Activated naive CD4-positive, alpha-beta T cell treated with anti-CD3 and anti-CD28 coated beads, Interleukin-2, amount 10 ng/mL, durations not matched to agents 7 days and 5 days (primary cell): ENCODE measurements at places on chromosomes 4 and X.

GRCh38 chrX:39693298-39693697 lies 404.5 kb downstream of the BCOR start:
- no peaks in the 10 kb centered on the region for H3K4me1 ChIP-seq
- no peaks in the 10 kb centered on the region for H3K36me3 ChIP-seq
- DNase-seq: no peak
- H3K4me3 ChIP-seq: no peak overlapping the region
- no peak overlapping the region for H3K27ac ChIP-seq

DNA sequence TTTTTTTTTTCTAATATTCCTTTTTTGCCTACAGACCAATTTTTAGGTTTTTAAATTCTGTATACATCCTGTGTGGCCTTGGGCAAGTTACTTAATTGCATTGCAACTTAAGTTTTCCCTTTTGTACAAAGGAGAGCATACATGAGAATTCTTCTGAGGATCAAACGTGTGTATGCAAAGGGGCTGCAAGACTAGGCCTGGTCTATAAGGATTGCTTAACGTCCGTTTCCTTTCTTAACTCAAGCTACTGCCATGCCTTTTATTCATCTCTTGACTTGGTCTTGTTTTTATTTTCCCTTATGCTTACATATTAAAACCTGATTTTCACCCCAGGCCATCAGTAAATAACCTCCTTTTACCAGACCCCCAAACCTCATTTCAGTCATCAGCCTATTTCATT lies 13.6 kb downstream of the RBPJ start:
- H3K27ac ChIP-seq: no peak overlapping the region
- H3K27me3 ChIP-seq: no peaks in the 10 kb centered on the region
- no peaks in the 10 kb centered on the region for H3K36me3 ChIP-seq
- no peak for DNase-seq

GRCh38 chrX:14440106-14440505 lies 89.2 kb upstream of the GLRA2 start:
- no peak for DNase-seq
- no peaks in the 10 kb centered on the region for H3K36me3 ChIP-seq
- no peaks in the 10 kb centered on the region for H3K27me3 ChIP-seq
- no peak overlapping the region for H3K4me3 ChIP-seq
- H3K27ac ChIP-seq: no peak overlapping the region

DNA sequence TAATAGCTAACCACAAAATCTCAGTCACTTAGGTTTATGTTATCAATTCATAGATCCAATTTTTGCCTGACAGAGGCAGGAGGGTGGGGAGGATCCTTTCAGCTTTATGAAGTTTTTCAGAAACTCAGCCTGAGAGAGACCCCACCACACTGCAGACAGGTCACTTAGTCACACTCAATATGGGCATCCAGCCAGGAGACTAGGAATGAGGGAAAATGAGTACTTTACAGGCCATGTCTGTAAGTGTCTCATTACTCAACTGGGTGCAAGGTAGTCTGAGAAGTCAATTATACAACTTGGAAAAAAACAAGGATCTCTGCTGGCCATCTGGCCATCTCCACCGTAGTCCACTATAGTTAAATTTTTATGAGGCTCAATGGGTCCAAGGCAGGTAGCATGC lies 365.9 kb downstream of the INPP4B start:
- no peak for DNase-seq
- H3K27ac ChIP-seq: no peak overlapping the region
- H3K4me1 ChIP-seq: peaks cover 6% of the 10 kb centered on the region
- no peaks in the 10 kb centered on the region for H3K27me3 ChIP-seq
- peaks cover 2% of the 10 kb centered on the region for H3K36me3 ChIP-seq

DNA sequence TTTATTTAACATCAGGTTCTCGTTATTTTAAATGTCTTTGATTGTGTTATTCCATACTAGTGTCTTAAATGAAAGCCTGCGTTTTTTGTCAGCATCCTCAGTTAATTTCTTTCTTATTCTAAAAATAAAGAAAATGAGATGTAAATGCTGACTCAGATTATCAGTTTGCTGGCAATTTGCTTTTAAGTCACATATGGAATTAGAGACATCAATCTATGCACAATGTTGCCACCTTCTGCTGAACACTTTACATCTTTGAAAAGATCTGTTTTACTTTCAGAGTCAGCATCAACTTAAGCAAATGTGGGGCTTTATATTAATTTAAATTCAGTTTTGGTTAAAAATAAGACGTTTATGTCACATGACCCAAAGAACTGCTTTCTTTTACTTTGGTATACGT lies 99.2 kb downstream of the ADGRL3 start:
- DNase-seq: no peak
- H3K27me3 ChIP-seq: no peaks in the 10 kb centered on the region
- no peak overlapping the region for H3K4me3 ChIP-seq
- no peaks in the 10 kb centered on the region for H3K4me1 ChIP-seq
- H3K27ac ChIP-seq: no peak overlapping the region

DNA sequence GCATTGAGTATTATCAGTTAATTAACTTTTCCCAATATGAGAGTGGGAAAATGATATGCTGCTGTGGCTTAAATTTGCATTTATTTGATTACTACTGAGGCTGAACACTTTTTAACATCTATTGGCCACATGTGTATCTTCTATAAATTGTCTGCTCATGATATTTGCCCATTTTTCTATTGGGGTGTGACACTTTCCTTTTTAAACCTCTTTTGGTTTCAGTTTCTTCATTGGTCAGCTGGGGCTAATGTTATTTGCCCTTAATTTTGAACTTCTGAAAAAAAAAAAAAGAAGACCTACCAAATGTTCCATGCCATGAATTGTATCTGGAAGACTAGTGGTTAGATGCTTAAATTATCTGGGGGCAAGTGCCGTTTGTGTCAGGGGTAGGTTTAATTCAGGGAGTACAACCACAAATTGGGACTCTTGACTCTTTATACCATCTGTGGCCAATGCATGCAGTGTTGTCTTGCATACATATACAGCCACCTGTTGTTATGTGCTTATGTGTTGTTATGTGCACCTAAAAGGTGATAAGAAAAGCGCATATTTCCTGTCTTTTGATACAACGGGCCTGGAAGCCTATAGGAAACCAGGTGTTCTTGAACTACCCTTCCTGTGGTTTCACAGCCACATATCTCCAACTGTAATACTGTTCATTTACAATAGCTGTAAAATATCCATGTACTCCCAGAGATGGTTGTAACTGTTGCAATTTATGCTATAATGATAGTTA lies 49.0 kb downstream of the SH2D1A start:
- H3K27me3 ChIP-seq: no peaks in the 10 kb centered on the region
- peak overlapping the region; percentile 90 for H3K27ac ChIP-seq
- peaks cover 9% of the 10 kb centered on the region for H3K36me3 ChIP-seq
- peaks cover 35% of the 10 kb centered on the region for H3K4me1 ChIP-seq

GRCh38 chrX:12360986-12361598 lies 222.8 kb downstream of the FRMPD4 start:
- DNase-seq: no peak
- no peak overlapping the region for H3K4me3 ChIP-seq
- H3K27me3 ChIP-seq: no peaks in the 10 kb centered on the region
- no peak overlapping the region for H3K27ac ChIP-seq

DNA sequence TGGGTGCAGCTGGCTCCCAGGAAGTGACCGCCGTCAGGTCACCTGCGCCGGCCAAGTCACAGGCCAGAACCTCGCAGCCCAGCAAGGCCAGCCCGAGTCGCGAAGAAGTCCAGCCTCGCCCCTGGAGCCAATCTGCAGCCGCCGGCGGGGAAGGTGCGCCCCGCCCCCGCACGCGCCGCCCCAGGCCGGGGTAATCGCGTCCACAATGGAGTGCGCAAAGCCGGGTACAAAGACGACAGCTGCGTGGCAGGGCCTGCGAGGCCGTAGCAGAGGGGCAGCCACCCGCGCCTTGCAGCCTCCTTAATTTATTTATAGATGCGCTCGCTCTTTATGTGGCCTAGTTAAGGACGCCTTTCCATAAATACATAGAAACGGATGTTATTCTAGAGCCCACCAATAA lies 139.4 kb upstream of the CPEB2 start:
- H3K27me3 ChIP-seq: peaks cover 8% of the 10 kb centered on the region
- H3K27ac ChIP-seq: no peak overlapping the region
- no peaks in the 10 kb centered on the region for H3K4me1 ChIP-seq
- H3K36me3 ChIP-seq: no peaks in the 10 kb centered on the region

DNA sequence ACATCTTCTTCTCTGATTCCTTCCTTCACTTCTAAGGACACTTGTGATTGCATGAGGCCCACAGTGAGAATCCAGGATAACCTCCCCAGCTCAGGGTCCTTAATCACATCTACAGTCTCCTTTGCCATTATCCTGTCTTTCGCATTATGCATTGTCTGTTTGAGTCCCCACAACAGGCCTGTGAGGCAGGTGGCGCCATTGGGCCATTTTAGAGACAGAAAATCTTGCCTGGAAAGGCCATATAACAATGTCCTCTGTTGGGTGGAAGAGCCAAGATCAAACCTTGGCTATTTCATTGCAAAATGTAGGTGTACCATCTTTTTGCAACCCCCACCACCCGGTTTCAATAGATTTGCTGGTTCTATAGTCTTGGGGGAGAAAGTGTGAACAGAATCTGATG lies 11.8 kb upstream of the DCUN1D4 start:
- no peaks in the 10 kb centered on the region for H3K4me1 ChIP-seq
- H3K4me3 ChIP-seq: no peak overlapping the region
- peaks cover 20% of the 10 kb centered on the region for H3K27me3 ChIP-seq
- no peaks in the 10 kb centered on the region for H3K36me3 ChIP-seq
- H3K27ac ChIP-seq: no peak overlapping the region

GRCh38 chr4:185723631-185724260 lies 88.2 kb downstream of the SORBS2 start:
- H3K4me3 ChIP-seq: no peak overlapping the region
- no peak for DNase-seq
- H3K27ac ChIP-seq: no peak overlapping the region
- H3K36me3 ChIP-seq: no peaks in the 10 kb centered on the region

GRCh38 chr4:173448103-173448502 lies 49.2 kb upstream of the SCRG1 start:
- no peak overlapping the region for H3K27ac ChIP-seq
- H3K27me3 ChIP-seq: no peaks in the 10 kb centered on the region
- H3K4me3 ChIP-seq: no peak overlapping the region
- no peaks in the 10 kb centered on the region for H3K36me3 ChIP-seq
- no peaks in the 10 kb centered on the region for H3K4me1 ChIP-seq

- no peak overlapping the region for H3K4me3 ChIP-seq
- H3K4me1 ChIP-seq: no peaks in the 10 kb centered on the region
- no peak overlapping the region for H3K27ac ChIP-seq
These were observed 122.4 kb upstream of the NPY2R start for GRCh38 chr4:155085843-155086530.

DNA sequence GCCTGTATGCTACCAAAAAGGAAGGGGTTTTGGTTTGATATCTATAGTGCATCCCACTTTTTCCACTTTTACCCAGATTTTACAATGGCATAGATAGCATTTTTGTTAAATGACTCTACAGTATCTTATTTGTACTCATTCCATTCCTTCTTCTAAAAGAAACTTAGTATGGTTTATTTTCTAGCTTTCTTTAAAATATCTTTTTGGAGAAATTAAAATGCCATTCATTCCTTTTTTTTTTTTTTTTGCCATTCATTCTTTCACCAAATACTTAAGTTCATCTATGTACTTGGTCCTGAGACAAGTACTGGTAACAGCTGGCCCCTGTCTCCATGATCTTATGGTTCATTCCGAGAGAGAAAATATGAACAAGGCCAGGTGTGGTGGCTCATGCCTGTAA lies 49.1 kb downstream of the MID1 start:
- H3K27me3 ChIP-seq: no peaks in the 10 kb centered on the region
- H3K27ac ChIP-seq: no peak overlapping the region
- H3K36me3 ChIP-seq: no peaks in the 10 kb centered on the region
- H3K4me1 ChIP-seq: no peaks in the 10 kb centered on the region
- no peak overlapping the region for H3K4me3 ChIP-seq

DNA sequence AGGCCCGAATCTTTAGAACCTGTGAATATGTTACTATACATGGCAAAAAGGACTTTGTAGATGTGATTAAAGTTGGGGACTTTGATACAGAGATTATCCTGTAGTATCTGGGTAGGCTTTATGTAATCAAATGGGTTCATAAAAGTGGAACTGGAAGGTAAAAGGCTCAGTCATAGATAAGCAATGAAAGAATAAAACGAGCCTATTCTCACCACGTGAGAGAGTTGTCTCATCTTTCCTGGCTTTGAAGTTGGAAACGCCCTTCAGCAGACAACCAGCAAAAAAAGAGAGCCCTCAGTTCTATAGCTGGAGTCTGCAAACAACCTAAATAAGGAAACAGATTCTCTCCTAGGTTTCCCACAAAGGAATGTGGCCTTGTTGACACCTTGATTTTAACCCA lies 805.8 kb upstream of the DIAPH2 start:
- H3K27me3 ChIP-seq: no peaks in the 10 kb centered on the region
- H3K4me1 ChIP-seq: no peaks in the 10 kb centered on the region
- no peaks in the 10 kb centered on the region for H3K36me3 ChIP-seq
- H3K4me3 ChIP-seq: no peak overlapping the region

GRCh38 chr4:76679691-76680090 lies 218.3 kb downstream of the SOWAHB start:
- no peaks in the 10 kb centered on the region for H3K4me1 ChIP-seq
- H3K27me3 ChIP-seq: peaks cover 22% of the 10 kb centered on the region
- no peaks in the 10 kb centered on the region for H3K36me3 ChIP-seq
- no peak overlapping the region for H3K4me3 ChIP-seq
- no peak for DNase-seq

DNA sequence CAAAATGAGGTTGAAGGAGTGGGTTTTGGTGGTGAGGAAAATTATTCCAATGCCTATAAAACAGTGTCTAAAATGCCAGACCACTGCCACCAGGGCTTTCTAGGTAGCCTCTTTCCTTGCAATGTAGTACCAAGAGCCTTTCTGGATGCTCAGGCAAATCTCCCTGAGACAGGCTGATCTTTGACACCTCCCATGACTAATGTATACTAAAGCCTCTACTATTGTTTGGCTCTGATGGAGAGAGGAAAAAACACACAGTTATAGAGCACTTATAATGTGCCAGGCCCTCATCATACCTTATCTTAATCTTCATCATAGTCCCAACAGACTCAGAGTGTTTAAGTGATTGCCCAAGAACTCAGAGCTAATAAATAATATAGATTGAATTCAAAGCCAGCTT lies 5.8 kb downstream of the MTMR8 start:
- no peak overlapping the region for H3K27ac ChIP-seq
- no peaks in the 10 kb centered on the region for H3K27me3 ChIP-seq
- no peak overlapping the region for H3K4me3 ChIP-seq
- peaks cover 15% of the 10 kb centered on the region for H3K4me1 ChIP-seq
- DNase-seq: no peak

DNA sequence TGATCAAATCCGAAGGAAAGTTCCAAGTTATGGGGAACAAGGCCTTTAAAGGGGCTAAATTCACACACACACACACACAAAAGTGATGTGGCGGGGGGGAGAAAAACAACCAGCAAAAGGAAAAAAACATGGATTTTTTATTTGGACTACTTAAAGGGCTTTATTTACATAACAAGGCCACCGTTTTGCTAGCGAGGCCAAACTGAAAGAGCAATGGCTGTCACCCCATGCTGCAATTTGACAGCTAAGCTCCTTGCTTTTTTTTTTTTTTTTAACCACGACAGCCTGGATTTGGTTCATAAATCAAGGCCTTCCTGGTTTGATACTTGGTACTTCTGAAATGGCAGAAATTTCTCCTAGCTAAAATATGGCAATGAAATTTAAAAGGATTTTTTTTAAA lies 99.6 kb upstream of the PTCHD1 start:
- no peaks in the 10 kb centered on the region for H3K36me3 ChIP-seq
- no peaks in the 10 kb centered on the region for H3K27me3 ChIP-seq
- no peak overlapping the region for H3K4me3 ChIP-seq
- H3K4me1 ChIP-seq: no peaks in the 10 kb centered on the region

- no peak overlapping the region for H3K4me3 ChIP-seq
- H3K27ac ChIP-seq: no peak overlapping the region
- H3K27me3 ChIP-seq: peaks cover 18% of the 10 kb centered on the region
These were observed 37.6 kb downstream of the CCNQ start for GRCh38 chrX:153561337-153561736.
